Urinary bladder (tissue), 4 donors: ENCODE measurements at places on chromosomes 1 and 21. TPM values are rescaled to one million over a fixed set of nuclear protein-coding genes. Genes with fewer than 3 reads are reported as not detected.

DNA sequence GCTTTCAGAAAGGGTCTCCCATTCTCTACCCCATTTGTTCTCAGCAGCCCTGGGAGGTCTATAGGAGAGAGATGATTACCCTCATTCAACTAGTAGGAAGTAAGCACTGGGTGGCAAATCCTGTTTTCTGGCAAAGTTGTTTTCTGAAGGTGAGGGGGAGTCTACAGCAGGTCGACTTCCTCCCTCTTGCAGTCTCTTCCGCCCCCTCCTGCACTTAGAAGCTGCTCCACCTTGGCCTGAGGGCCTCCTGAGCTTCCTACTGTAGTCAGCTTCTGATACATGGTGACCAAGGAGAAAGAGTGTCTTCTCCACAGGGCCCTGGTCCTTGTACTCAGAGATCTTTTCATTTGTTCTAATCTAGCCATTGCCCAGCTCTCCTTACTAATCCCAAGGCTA lies 93.1 kb downstream of the RGL1 start:
- DNase-seq, result no peak

Gene ANKRD65
- 5.8 TPM for total RNA-seq

GRCh38 chr1:67752306-67752705 lies 67.3 kb downstream of the GADD45A start:
- DNase-seq, result no peak

DNA sequence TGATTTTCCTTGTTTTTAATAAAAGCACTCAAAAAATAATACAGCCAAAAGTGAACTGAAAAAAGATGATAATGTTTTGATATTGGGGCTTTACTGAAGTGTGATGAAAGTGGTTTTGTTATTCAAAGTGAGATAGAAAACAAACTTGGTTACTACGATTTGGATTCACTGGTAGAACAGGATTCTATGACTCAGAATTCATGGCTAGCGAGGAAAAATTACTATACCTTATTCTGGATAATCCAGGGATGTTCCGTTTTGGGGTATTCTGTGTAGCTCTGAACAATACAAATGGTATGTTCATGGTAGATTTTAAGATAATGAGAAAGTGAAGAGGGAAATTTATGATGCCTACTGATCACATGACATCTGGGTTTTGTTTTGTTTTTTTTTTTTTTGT lies 117.7 kb downstream of the NRDC start:
- no peak for DNase-seq

- no peak for DNase-seq
These were observed 43.9 kb downstream of the GRHL3 start for GRCh38 chr1:24362982-24363614.

DNA sequence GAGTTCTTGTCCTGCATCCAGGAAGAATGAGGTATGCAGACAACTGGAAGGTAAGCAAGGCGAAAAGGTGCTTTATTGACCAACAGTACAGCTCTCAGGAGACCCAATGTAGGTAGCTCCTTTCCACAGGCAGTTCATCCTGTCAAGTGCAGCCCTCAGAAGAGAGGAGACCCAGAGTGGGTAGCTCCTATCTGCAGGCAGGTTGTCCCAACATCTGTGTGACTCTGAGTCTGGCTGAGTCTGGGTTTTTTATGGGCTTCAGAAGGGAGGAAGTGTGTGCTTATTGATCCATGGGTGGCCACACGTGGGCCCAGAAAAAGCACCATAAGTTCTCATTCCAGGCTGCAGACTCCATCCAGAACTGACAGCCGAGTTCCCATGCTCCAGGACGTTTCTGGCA lies 34.0 kb downstream of the ZNF691 start:
- no peak for DNase-seq

GRCh38 chr1:173039626-173040025 lies 11.1 kb downstream of the TNFSF18 start:
- no peak for DNase-seq

Gene AQP10
- total RNA-seq, result not detected

DNA sequence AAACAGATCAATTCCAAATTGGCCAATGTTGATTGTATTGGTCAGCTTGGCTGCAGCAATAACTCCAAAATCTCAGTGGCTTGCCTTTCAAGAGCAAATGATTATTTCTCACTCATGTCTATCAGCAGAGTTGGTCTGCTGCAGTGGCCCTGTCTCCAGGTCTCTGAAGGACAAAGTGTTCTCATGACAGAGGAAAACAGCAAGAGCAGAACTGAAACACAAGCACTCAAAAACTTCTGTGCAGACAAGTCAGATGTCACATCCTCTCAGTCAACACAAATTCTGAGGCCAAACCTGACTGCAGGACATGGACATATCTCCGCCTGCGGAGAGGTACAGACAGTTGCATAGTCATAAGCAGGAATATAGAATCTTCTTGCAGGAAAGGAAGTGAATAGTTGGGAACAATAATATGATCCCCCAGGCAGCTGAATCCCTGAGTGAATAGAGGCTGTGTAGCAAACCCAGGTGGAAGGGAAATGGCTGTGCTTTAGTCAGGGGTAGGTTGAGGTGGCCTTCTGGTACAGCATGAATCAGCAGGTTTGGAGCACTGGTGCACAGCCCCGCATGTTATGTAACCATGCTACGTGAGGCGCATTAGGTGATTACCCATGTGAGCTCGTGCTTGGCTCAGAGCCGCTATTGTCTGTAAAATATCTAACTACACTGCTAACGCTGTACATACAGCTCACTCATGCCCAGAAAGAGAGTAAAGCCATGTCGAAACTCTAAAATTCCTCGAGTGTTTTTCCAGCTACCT lies 17.1 kb upstream of the UBE2U start:
- DNase-seq, result no peak

- no peak for DNase-seq
These were observed 2.0 kb downstream of the ASCL5 start for GRCh38 chr1:201125019-201125418.

GRCh38 chr1:117567435-117567834 lies 38.4 kb upstream of the TENT5C start:
- DNase-seq, result no peak
